ENCODE measurements at places on chromosomes 13 and 19.
A peak's percentile ranks its signal among the peaks of the same experiment; 100 is the strongest.

DNA sequence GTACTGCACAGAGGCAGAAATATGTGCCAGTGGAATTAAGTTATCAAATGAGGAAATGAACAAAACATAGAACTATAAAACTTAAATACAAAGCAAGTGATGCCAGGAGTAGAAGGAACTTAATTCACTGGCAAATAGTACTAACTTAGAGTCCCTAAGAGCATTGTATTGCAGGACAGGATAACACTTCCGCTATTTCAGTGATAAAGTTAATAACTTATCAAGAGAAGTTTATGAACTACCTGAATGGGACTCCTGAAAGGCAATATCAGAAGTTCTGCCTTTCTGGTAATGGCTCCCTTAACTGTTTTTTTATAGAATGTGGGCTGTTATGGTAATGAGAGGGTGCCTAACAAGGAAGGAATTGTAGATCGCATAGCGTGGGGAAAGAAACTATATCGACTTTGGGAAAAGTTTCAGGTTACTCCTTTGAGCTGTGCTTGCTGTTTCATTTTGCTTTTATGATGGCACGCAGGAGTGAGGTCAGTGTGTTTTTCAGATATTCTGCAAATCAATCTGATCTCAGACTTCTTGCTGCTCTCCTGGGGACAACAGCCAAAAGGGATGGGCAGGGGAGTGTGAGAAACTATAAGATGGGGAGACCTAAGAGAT lies 95.3 kb upstream of the MLNR start:
- no peak for DNase-seq

GRCh38 chr19:1266129-1266915 lies 2.8 kb upstream of the CIRBP start:
- DNase-seq: peak; percentile 92

- no peak for DNase-seq
Observed at GRCh38 chr13:49367640-49368422, 76.0 kb downstream of the CAB39L start.

GRCh38 chr13:56102641-56103040 lies 1038.1 kb upstream of the PRR20A start:
- no peak for DNase-seq

DNA sequence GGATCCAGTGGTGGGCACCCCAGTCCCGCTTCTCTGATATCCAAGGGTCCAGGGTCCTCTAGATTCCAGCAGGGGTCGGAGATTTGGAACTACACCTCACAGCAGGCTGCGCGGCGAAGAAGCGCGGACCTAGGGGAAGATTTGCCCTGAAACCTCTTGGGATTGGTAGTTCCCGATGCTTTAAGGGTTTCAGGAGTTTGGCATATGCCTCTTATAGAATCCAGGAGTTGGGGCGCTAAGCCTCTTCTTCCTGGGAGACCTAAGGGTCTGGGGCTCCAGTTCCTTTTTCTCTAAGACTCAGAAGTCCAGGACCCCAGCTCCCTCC lies 349 bp downstream of the BCL2L12 start:
- no peak for DNase-seq

DNA sequence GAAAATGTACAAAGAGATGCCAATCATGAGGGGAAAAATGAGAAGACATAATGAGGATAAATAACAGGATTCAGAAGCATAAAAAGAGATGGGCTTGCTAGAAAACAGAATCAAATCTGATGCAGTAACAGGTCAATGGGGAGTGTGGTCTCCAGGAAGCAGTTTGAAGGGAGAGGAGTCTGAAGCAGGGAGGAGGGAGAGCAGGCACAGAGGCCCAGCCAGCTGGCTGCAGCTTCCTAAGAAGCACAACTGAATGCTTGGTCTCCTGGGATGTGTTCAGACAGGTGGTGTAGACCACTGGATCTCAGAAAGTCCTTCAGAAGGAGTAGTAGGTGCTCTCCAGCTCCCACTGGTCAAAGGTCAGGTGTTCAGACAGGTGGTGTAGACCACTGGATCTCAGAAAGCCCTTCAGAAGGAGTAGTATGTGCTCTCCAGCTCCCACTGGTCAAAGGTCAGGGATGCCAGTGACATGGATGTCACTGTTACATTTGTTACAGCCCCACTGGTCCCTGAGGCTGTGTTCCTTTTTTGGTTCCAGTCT lies 68.3 kb upstream of the UBAC2 start:
- DNase-seq: no peak

- DNase-seq: no peak
Observed at GRCh38 chr13:44848920-44849676, 140.2 kb downstream of the NUFIP1 start.

GRCh38 chr19:47398707-47399597 lies 20.4 kb downstream of the MEIS3 start:
- DNase-seq: no peak

- DNase-seq: no peak
Observed at GRCh38 chr19:13153569-13154240, 3.5 kb downstream of the IER2 start.

DNA sequence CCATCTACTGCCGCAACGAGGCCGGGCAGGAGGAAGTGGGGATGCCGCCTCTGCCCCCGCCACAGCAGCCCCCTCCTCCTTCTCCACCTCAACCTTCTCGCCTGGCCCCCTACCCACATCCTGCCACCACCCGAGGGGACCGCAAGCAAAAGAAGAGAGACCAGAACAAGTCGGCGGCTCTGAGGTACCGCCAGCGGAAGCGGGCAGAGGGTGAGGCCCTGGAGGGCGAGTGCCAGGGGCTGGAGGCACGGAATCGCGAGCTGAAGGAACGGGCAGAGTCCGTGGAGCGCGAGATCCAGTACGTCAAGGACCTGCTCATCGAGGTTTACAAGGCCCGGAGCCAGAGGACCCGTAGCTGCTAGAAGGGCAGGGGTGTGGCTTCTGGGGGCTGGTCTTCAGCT lies 3.4 kb upstream of the NUP62 start:
- DNase-seq: no peak

DNA sequence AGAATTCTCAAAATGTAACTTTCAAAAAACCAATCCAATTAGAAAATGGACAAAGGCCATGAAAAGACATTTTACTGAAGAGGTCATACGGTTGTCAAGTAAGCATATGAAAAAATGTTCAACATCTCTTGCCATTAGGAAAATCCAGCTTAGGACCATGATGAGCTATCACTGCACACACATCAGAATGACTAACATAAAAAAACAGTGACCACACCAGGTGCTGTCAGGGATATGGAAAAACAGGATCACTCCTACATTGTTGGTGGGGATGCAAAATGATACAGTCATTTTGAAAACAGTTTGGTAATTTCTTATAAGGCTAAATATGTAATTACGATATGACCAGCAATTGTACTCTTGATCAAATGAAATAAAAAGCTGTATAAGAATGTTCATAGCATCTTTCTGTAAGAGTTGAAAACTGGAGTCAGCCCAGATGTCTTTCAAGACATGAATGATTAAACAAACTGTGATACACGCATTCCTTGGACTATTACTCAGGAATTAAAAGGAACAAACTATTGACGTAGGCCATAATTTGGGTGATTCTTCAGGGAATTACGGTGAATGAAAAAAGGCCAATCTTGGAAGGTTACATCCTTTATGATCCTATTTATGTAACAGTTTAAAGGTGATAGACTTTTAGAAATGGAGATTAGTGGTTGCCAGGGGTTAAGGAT lies 26.9 kb upstream of the RCBTB2 start:
- DNase-seq: no peak

DNA sequence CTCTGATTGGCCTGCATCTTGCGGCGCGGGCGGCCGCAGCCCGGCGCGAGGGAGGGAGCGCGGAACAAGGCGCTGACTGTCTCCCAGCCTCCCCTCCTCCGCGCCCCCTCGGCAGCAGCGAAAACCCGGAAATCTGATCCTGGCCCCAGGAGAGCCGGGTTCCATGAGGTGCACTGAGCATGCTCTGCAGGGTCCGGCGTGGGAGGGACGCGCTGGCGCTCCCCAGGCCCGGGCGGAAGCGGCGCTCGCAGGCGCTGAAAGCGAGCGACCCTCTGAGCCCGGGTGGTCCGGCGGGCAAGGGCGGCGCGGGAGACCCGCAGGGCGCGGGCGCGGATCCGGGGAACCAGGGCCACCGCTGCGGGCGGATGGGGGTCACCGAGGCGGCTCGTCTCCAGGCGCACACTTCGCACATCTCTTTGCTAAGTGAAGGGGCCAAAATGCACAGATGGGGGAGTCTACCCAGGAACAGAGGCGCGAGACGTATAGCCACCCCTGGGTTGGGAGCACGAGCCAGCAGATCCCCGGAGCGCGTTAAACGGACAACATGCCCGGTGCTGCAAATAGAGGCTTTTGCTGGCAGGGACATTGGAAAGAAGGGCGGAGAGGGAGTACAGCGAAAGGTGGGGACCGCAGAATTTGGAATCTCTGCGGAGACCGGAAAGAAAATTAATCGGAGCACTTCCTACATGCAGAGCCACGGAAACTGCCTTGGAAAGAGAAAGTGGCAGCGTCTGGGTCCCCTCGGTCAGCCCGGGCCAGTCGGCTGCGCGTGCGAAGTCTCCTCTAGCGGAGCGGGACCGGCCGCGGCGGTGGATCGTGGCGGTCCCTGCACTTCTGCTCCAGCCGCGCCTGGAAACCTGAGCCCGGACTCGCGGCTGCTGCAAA lies 510 bp upstream of the PCDH9 start:
- DNase-seq: peak; percentile 72
